ENCODE measurements at places on chromosomes 6 and 20.

DNA sequence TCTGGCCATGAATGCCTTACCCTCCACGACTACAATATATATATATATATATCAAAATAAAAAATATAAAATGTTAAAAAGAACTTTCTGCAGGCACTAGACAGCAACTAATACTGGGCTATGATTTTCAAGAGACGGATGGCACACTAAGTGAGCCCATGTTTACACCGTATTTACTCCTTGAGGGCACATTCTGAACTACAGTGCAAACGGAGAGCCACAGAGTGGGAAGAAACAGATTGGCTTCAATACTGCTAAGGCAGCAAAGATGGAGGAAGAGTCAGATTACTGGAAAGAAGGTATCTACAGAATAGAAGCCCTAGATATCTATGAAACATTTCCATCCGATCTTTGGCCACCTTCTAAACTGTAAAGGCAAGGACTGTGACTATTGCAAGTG lies 330.3 kb downstream of the HTR1B start:
- no peak for DNase-seq

- DNase-seq, result no peak
These were observed 200.0 kb upstream of the SGK1 start for GRCh38 chr6:134517868-134518267.

DNA sequence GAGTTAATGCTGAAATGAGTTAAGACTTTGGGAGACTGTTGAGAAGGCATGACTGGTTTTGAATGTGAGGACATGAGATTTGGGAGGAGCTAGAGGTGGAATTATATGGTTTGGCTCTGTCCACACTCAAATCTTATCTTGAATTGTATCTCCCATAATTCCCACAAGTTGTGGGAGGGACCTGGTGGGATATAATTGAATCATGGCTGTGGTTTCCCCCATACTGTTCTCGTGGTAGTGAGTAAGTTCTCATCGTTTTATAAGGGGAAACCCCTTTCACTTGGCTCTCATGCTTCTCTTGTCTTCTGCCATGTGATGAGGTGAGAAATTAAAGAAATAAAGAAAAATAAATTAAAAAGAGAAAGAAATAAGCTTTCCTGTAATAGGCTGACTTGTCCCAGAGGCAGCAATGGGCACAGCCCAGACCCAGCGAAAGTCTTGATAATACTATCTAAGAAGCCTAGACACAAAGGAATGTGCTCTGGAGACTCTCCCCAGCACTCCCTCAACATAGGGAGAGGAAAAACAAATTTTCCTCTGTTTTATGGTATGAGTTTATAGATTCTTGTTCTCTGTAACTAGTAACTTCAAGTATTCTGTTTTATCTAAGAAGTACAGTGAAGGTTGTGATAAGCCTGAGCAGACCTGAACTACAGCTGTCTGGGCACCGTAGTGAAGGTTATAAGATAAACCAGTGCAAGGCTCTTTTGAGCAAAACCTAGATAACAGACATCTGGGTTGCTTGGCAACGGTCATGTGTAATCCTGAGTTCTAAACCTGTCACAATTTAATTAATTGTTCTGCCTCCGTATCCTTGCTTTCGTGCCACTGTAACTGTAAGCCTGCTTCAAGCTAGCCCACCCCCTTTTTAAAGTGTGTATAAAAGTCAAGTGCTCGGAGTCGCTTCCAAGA lies 88.9 kb upstream of the ECI2 start:
- DNase-seq, result no peak

DNA sequence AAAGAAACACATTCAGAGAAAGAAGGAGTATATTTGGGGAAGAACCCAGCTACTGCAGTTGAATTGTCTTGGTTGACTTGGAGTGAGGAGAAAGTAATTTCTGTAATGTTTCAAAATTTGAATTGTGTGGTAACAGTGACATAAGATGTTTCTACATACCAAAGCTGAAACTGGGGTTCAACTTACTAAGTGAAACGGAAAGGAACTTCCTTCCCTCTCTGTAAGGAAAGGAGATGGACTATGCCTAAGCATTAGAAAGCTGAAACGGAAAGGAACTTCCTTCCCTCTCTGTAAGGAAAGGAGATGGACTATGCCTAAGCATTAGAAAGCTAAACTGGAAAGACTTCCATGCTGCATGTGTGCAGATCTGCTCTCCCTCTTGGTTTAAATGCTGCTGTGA lies 46.0 kb downstream of the HUS1B start:
- DNase-seq, result no peak

GRCh38 chr20:47784599-47785310 lies 526 bp downstream of the SULF2 start:
- DNase-seq, result no peak

DNA sequence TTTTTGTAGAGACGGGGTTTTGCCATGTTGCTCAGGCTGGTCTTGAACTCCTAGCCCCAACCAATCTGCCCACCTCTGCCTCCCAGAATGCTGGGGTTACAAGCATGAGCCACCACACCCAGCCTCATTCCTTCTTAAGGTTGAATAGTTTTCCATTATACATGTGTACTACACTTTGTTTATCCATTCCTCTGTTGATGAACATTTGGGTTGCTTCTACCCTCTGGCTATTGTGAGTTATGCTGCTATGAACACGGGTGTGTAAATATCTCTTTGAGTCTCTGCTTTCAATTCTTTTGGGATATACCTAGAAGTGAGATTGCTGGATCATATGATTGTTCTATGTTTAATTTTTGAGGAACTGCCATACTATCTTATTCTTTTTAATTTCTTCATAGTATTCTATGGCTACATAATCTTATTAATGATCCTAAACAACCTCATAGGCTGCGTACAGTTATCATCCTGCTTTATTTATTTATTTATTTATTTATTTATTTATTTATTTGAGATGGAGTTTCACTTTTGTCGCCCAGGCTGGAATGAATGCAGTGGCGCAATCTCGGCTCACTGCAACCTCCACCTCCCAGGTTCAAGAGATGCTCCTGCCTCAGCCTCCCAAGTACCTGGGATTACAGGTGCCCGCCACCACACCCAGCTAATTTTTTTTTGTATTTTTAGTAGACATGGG lies 49.2 kb upstream of the TLDC2 start:
- DNase-seq, result no peak

GRCh38 chr6:8845690-8846089 lies 410.3 kb upstream of the SLC35B3 start:
- no peak for DNase-seq

- no peak for DNase-seq
These were observed 456.8 kb upstream of the GJE1 start for GRCh38 chr6:141675957-141676356.

DNA sequence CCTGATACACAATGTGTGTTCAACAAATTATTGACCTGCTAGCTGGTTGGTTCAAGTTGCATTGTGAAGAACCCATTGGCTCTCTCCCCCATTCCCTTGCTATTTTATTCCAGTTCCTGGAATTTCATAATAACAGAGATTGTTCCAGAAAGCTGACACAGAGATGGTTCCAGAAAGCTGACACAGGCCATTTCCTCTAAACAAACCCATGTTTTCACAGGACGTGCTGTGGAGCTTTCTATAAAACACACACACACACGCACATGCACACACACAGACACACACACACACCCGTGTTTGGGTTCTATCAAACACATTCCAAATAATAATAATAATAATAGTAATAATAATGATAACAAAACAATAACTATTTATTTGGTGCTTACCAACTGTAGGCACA lies 259.1 kb downstream of the CLIC5 start:
- no peak for DNase-seq

GRCh38 chr6:131950767-131951575 lies at the start of gene CCN2:
Gene CCN2 (minus strand): TSS chr6:131951372. CDS start chr6:131951172, 200 bp downstream.
- no peak for DNase-seq

Data from activated T-helper 1 cell treated with anti-CD3 and anti-CD28 coated beads, Interleukin-12 subunit alpha, Interleukin-12 subunit beta, Interleukin-2, Interleukin-4 antibody, amounts not matched to agents 30 ng/mL and 10 ng/mL and 1 ng/mL, durations not matched to agents 14 hours and 24 hours and 36 hours (primary cell).